ENCODE measurements at places on chromosomes 5 and 9.

- DNase-seq: peak; percentile 0
These were observed 260.3 kb upstream of the CDH10 start for GRCh38 chr5:24904981-24905517.

DNA sequence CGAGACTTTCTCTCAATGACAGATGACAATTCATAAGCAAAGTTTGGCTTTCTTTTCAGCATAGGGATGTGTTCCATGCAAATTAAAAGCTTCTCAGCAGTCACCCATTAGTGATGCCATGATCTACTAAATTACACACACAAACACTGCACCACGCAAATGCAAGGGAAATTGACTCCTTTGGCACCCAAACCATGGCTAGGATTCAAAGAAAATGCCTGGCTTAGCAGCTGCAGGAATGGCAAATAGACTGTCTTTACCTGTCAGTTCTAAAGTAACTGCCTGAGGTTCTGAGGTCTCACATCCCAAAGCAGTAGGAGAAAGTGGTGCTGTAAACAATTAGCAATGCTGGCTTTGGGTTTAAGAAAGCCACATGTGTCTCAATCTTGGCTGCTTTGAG, 108.6 kb upstream of the ATP10B start:
- DNase-seq: no peak

GRCh38 chr9:1233568-1233967, 183.4 kb downstream of the DMRT2 start:
- no peak for DNase-seq

- DNase-seq: no peak
These were observed 336.9 kb downstream of the ENC1 start for GRCh38 chr5:74303578-74303977.

- no peak for DNase-seq
These were observed 65.3 kb downstream of the RXRA start for GRCh38 chr9:134391319-134392231.

DNA sequence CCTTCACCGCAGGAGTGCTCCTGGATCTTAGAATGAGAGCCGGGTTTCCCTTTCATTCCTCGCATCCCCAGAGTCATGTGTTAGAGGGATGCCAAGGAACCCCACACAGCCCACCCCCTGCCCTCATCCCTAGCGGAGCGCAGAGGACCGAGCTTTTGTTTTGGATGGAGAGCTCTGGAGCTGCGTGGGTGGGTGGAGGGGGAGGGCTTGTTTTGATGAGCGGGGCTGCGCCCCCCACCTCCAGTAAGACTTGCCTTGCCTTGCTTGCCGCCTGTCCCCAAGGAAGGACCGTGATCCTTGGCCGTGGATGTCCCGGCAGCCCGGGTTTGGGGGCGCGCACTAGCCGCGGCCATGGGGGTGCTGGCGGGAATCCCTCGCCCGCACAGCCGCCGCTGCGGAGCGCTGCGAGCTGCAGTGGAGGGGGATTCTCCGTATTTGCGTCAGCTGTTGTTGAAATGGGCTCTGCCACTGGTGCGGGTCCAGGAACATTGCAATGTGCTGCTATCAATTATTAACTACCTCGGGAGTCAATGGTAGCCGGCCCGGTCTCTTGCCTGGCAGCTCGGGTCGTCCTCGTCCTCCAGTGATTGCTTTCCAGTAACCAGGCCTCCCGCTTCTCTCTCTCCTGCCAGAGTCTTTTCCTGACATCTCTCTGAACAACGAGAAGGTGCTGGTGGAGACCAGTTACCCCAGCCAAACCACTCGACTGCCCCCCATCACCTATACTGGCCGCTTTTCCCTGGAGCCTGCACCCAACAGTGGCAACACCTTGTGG, 1.0 kb downstream of the EGR1 start:
- DNase-seq: peak; percentile 36

DNA sequence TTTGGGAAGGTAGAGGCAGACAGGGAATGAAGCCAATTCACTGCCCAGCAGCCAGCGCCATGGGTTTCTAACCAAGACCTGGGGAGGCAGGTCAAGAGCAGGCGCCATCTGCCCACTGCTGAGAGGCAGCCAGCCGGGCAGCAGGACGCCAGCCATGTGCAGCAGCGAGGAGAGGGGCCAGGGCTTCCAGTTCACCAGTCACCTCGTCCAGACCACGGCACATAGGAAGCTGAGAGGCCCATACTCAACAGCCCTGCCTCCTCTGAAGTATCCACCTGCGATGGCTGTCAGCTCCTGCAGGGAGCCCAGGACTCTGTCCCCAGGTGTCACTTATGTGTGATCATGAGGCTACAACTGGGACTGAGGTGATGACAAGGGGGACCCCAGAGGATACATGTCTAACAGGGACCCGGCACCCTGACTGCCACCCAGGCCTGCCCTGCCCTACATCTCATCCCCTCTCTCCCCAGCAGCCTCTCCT, 30.1 kb downstream of the IPPK start:
- no peak for DNase-seq

- DNase-seq: no peak
These were observed 117.9 kb downstream of the CDC42SE2 start for GRCh38 chr5:131381777-131382176.

- DNase-seq: no peak
These were observed 122.3 kb upstream of the ABCA1 start for GRCh38 chr9:105050296-105050695.

All from muscle of leg (tissue), 16 donors.